NCI-H2171 treated with DMSO at 0.1 percent for 48 hours (cell line): ENCODE measurements at places on chromosomes 6 and 20.
A peak's percentile ranks its signal among the peaks of the same experiment; 100 is the strongest.

DNA sequence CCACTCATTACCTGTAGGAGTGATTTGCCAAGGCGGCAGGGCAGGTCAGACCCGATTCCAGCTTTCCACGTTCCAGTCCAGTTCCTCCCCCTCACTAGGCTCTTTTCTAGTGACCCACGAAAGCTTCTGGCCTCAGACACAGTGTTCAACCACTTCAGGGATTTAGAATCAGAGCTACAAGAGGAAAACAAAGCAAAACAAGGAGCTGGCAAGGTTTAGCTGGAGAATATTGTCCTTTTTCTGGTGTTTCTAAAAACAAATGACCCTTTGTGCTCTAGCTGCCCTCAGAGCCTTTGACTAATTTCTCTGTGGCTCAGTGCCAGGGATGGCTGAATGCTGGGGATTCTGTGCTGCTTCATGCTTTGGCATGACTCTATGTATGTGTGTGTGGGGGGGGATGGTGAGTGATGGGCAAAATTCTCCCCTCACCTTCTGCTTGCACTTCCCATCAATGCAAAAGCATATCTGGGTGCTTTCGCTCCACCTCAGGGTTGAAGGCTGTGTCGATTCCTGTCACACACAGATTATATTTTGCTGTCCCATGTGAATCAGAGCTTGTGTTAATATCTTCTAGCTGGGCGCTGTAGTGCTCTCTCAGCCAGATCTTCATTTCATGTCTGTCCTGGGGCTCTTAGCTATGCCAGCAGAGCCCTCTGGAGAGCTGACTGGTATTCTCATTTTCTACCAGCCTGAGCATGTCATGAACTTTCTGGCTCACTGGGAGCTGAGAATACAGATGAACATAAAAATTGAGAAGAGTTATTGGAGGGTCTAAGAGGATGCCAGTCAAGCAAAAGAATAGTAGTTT is 19.3 kb upstream of the NEDD9 start:
- DNase-seq = no peak

GRCh38 chr6:128259730-128260685 is 260.4 kb downstream of the PTPRK start:
- no peak for DNase-seq

GRCh38 chr20:9400171-9401025 is 114.0 kb upstream of the LAMP5 start:
- peak; percentile 10 for DNase-seq

GRCh38 chr6:114108119-114109002 is 137.4 kb upstream of the HDAC2 start:
- no peak for DNase-seq

- DNase-seq = no peak
These were observed 20.0 kb upstream of the PXDC1 start for GRCh38 chr6:3771407-3772011.

GRCh38 chr6:146388736-146389364 is 154.8 kb upstream of the RAB32 start:
- DNase-seq = no peak

DNA sequence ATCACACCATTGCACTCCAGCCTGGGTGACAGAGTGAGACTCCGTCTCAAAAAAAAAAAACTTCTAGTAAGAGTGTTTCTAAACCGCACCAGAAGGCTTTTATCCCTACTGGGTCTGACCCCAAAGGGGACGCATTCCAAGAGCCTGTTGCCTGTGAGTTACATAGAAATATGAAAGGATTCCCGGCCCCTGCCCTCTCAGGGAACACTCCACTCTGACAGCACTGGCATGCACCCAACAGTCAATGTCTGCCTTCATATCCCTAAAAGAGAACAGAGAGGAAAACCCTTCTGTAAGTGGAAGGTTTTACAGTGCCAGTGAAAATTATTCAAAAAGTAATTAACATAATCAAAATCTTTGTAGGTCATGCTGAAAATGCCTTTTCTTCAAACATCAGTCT is 117.1 kb upstream of the PTPRT start:
- DNase-seq = no peak

GRCh38 chr6:109282756-109283155 is 99.5 kb downstream of the CD164 start:
- no peak for DNase-seq

GRCh38 chr6:30202366-30202765 is 10.8 kb downstream of the TRIM26 start:
- no peak for DNase-seq

DNA sequence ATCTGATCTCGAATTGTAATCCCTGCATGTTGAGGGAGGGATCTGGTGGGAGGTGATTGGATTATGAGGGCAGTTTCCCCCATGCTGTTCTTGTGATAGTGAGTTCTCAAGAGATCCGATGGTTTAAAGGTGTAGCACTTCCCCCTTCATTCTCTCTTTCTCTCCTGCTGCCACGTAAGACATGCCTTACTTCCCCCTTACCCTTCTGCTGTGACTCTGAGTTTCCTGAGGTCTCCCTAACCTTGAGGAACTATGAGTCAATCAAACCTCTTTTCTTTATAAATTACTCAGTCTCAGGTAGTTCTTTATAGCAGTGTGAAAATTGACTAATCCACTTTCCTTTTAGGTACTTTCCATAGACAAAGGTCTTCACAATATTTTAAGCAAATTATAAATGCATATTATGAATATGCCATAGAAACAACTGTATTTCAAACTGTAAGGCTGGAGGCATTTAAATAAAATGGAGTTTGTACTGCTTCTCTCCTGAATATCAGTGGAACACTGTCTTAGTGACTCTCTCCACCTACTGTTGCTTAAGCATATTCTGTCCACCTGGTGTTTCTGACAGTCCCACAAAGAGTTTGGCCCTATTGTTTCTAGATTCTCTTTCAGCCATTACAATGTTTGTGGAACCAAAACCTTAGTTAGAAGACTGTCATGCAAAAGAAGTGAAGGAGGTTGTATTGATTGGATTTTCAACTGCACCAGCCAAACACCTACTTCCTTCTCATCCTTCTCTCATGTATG is 24.3 kb upstream of the IL17A start:
- no peak for DNase-seq

DNA sequence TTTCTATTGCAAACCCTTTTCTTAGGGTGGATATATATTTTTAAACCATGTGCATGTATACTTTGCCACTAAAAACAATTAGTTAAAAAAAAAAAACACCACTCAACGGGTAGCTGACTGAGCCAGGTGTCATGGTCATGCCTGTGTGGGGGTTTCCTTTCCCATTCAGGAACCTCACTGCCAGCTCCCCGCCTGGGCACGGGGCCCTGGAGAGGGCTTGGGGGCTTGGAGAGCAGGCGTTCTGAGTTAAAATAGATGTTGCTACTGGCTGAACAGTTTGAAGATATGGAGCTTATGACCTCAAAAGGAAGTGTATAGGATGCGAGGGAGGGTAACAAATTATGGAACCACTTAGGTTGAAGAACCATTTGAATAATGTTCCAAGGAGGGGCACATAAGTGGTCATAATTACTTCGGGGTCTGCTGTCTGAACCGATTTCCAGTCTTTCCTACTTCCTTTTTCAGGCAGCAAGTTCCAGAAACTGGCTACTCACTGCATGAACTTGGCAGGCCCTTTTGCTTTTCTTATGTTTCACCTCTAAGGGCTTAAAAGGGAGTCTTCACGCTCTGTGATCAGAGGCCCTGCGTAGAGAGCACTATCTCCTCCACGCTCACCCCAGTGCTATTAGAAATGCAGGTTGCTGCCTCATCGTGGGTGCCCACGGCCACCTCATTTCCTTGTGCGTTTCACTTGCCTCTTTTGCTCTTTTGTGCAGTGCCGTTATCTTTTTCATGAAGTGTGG is 9.9 kb downstream of the STX16 start:
- no peak for DNase-seq

GRCh38 chr6:166626177-166627032 is 646 bp downstream of the RPS6KA2 start:
- peak; percentile 54 for DNase-seq

DNA sequence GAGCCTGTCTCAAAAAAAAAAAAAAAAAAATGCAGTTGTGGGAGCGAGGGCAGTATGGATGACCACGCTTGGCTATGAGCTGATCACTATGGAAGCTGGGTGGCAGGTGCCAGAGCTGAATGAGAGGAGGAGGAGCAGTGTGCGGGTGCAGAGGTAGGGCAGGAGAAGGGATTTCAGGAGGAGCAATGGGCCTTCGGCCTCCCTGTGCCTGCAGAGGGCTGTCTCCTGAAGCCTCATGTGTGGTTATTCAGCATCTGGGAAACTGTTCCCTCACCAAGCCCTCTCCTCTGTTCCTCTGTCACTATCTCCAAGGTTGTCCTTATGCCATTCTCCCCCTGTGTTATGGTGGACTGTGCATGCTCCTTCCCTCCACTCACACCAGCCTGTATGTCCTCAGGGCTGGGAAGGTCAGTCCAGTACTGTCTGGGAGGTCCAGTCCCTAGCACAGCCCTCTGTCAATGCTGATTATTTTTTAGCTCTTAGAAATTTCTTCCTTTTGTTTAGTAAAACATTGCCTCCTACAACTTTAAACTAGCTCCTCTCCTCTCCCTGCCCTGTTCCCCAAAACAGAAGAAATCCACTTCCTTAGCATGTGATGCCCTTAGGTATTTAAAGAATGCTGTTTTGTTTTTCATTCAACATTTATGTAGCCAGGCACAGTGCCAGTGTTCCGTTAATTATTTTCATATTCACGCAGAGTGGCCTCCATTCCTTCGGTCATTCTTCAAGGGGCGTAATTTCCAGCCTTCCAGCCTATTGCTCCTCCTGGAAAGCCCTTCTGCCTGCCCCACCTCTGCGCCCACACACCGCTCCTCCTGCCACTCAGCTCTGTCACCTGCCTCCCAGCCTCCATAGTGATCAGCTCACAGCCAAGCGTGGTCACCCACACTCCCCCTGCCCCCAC is 48.9 kb downstream of the CNBD2 start:
- DNase-seq = no peak
